ENCODE measurements at places on chromosomes 6 and 20. TPM values are rescaled to one million over a fixed set of nuclear protein-coding genes. Genes with fewer than 3 reads are reported as not detected.

GSTA1 gene
- total RNA-seq: under 0.01 TPM

MLIP gene
- total RNA-seq: not detected

GRCh38 chr20:41426086-41426830, 59.6 kb upstream of the EMILIN3 start:
- no peak for DNase-seq

GRCh38 chr6:6640926-6641325, 52.4 kb downstream of the LY86 start:
- DNase-seq: no peak

DNA sequence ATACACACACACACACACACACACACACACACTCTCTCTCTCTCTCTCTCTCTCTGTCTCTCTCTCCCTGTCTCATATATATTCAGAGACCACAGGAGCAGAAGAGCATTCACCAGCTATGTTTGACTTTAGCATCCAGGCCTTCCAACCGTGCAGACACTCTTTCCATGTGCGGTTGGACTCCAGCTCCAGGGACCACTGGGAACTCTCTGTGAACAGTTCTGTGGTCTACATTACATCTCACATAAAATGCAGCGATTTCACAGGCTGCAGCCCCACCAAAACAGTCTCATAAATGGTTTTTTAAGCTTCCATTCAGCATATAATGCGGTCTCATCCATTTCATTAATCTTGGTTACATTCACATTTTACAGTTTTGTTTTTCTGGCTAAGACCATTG, 508.4 kb upstream of the SULF2 start:
- DNase-seq: no peak

DNA sequence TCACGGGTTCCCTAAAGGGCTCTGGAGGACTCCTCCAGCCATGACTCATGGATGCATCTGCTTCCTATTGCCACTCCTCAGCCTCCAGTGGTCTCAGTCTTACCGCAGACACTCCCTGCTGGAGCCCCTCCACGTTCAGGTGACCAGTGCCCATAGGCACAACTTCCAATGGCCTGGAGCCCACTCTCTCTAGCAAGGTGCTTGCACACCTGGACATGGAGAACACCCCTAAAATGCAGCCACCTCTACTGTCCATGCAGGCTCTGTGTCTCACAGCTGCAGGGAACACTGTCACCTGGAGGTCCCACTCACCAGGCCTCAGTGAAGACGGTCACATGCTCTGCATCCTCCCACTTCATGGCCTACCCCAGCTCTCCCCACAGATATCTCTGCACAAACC, 36.0 kb downstream of the HUS1B start:
- DNase-seq: no peak

- DNase-seq: no peak
Observed at GRCh38 chr20:347317-347639, 367 bp downstream of the NRSN2 start.

DNA sequence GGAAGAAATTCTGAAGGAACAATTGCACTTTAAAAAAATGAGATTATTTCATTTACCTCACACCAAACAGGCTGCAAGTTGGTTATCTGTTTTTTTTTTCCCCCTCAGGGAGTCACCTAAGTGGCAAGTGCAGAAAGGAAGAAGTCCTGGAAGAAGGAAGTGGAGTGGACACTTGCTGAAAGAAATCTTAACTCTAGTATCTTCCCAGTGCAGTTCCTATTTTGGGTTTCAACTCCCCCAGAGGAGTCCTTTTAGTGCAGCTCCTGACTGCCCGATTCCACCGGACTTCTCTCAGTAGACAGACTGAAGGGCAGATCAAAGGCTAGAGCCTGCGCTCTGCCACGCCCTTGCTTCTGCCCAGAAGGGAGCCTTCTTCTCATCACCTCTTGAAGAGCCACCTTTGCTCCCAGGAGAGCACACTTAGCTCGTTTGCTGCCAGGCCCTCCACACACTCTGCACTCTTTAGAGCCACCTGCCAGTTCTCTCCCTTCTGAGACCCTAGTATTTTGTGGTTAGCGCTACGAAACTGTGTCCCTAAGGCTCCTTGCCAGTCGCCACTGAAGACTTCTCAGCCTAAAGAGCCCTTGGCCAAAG, 4.9 kb downstream of the MTCL3 start:
- no peak for DNase-seq

DNA sequence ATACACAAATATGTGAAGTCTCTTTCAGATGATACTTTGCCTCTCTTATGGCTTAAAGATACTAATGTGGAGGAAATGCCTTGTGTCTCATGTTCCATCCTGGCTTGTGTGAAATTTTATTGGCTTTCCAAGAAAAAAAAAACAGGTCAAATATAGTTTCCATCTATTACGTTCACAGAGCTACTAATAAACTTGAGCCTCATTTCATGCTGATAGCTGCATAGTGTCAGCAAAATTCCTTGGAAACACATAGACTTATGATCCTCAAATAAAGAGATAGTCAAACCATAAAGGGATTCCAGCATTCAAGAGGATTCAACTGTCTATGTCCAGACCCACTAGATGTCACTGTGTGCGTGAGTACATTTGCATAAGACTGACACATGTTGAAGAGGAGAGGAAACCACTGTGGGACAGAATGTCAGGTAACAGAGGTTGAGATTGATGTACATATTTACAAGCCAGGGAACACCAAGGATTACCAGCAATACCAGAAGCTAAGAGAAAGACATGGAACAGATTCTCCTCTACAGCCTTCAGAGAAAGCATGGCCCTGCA, 266.6 kb downstream of the COL12A1 start:
- DNase-seq: no peak
